ENCODE measurements at places on chromosomes 6 and 20. TPM values are rescaled to one million over a fixed set of nuclear protein-coding genes. Genes with fewer than 3 reads are reported as not detected.
A peak's percentile ranks its signal among the peaks of the same experiment; 100 is the strongest.

DNA sequence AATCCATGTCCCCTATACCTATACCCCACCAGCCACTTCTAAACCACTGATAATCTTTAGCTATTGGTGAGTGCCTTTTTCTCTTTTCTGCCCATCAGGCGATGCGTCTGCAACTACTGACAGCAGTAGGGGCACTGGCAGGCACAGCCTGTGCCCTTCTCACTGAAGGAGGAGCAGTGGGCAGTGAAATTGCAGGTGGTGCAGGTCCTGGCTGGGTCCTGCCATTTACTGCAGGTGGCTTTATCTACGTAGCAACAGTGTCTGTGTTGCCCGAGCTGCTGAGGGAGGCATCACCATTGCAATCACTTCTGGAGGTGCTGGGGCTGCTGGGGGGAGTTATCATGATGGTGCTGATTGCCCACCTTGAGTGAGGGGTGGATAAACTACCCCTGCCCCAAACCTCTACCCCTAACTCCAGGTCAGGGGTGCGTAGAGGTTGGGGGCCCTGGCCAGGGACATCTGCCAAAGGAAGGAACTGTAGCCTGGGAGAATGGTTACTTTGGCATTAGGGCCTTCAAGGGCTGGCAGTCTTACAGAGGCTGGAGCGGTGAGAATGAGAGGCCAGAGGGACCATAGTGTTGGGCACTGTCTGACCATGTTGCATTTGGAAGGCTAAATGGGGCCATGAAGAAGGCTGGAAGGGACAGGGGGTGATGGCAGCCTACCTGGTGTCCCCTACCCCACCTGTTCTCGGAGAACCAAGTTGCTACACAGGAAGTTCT lies 851 bp upstream of the HSD17B8 start:
- no peak for DNase-seq

DNA sequence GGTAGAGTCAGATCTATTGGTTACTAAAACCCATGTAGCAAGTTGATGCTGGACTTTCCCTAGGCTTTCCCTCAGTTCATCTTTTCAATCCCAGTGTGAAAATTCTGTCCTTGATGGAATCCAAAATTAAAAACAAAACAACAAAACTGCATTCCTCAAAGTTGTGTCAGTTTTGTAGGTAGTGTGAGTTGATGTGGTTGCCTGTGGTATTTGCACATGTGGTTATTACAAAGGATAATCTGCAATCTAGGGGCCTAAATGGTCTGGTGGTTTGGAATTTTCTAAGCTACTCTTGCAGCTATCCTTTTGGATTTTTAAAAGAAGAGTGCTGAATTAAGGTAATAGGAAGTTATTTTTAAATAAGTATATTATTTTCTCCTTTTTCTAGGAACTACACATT lies 132.2 kb upstream of the SCGN start:
- no peak for DNase-seq

GRCh38 chr6:33985313-33985751 lies 160.6 kb downstream of the GRM4 start:
- no peak for DNase-seq

GRCh38 chr6:26544473-26544872 lies 6.3 kb downstream of the HMGN4 start:
- no peak for DNase-seq

DNA sequence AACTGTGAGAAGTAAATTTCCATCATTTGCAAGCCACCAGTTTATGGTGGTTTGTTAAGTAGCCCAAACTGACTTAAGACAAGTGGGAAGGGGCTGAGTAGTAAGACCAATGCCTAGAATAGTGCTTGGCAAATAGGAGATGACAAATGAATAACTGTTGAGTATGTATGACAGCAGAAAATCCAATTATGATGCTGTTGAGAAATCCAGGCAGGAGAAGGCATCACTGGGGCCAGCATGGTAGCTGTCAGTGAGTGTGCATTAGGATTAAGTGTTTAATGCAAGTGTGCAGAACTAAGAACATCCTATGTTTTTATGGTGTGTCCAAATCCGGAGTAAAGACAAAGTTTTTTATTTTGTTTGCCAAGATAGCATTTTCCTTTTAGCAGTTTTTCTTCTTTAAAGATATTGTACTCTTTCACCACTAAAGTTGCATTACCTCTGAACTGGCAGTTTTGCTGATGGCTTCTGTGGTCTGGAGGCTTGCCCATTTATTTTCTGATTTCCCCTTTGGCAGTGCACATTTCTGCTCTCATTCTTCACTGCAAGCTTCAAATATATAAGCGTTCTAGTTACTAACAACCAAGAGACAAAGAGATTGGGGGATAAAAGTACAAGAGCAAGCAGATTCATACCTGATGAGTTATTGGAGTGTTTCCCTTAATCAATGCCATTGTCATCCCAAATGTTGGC lies 289.7 kb downstream of the KCNQ5 start:
- DNase-seq, result no peak

DNA sequence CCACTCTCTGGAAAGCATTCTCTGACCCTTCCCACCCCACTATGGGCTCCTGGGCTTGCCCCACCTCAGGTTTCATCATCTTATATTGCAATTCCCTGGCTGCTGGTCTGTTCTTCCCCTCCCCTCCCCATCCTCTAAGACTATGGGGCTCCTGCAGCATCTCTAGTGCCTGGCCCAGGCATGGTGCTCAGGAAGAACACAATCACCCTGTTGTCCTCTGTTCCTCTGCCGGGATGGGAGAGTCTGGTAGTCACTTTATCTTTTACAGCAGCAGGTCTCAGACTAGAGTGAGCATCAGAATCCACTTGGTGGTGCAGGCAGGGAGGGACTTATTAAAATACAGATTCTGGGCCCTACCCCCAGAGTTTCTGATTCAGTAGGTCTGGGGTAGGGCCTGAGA lies 5.0 kb upstream of the LPIN3 start:
- DNase-seq, result no peak

DNA sequence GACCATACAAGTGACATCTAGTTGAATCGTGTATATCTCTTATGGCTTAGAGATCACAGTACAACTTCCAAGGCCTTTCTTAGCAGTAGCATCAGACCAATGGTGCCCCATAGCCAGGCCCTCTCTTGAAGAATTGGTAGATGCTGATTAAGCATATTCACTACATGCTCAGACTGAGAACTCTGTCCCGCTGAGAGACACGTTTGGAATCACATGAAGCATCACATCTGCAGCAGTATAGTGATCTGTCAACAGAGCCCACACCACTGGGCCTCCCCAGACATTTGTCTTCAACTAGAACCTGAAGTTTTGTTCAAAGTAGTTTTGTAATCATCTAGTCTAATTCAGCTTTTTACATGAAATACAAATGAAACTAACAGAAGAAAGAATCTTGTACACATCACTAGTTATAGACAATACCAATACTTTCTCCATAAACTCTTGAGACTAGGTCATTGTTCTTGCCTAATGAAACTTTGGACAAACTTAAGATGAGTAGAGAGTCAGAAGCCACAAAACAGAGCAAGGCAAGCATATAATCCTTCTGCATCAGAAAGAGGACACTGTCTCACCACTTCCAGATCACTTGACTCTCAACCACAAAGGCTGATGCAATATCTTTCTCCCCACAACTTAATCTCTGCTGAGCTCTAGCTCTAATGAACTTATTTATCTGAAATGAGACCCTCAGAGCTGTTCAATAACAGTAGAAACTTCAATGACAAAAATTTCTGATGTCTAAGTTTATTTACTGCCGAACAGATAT lies 182.7 kb downstream of the TBX18 start:
- DNase-seq, result no peak

DNA sequence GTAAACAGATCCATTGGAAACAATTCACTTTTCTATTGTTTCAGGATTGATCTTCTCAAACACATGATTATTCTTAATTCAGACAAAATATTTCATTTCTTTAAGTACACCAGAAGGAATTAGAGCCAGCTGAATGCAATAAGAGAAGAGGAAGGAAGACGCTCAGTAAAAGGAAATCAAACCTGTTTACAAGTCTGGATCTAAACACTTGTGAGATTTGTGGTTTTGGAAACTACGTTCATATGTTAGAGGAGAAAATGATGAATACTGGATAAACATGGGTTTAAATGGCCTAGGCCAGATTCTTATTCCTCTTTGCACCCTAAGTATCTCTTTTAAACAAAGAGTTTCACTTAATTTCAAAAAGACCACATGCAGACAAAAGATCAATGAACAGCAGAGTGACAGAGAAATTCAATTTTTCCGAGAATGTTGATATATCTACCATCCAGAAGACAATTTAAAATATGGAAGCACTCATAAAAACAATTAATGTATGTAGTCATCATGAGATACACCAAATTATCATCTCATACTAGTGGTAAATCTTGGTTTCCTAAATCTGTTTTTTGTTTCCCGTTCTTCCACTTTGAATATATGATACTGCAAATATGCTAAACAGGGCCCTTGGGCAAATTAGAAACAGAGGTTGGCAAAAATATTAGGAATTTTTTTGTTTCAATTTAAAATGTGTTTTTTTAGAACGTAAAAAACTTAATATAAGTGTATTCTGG lies 703.5 kb upstream of the CITED2 start:
- no peak for DNase-seq

Gene ZC3H12D
- total RNA-seq, result 87.1 TPM

GRCh38 chr20:33667676-33668465 lies 1.1 kb downstream of the ACTL10 start:
- peak; percentile 87 for DNase-seq

GRCh38 chr6:142302421-142303175 lies 791 bp downstream of the ADGRG6 start:
- DNase-seq, result no peak

Gene NOX3
- total RNA-seq, result not detected

Gene GRM1
- total RNA-seq, result not detected

Gene HLA-DRA
- 1.9 TPM for total RNA-seq

Gene BHLHE23
- total RNA-seq, result not detected

DNA sequence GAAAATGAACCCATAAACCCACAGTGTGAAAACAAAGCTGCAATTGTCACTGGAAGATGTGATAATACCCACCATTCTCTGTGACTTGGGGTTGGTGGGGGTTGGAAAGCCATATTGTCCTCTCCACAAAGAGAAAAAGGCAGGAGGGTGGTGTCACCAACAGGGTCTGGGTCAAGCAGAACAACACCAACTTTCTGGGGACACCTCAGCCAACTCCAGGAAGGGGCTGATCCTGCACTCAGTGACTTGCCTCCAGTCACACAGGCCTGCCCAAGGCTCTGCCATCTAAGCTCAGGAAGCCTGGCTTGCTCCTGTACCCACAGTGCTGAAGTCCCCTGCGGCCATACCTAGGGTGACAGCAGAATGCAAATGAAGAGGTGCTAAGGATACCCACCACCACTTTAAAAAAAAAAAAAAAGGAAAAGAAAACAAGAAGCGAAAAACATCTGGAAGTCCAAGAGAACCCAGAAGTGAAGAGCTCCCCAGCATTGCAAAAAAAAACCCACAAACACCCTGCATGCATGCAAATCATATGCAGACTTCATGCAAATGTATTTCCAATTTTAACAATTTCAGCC lies 110.6 kb downstream of the PREX1 start:
- no peak for DNase-seq

Gene OR2J3
- total RNA-seq, result not detected

DNA sequence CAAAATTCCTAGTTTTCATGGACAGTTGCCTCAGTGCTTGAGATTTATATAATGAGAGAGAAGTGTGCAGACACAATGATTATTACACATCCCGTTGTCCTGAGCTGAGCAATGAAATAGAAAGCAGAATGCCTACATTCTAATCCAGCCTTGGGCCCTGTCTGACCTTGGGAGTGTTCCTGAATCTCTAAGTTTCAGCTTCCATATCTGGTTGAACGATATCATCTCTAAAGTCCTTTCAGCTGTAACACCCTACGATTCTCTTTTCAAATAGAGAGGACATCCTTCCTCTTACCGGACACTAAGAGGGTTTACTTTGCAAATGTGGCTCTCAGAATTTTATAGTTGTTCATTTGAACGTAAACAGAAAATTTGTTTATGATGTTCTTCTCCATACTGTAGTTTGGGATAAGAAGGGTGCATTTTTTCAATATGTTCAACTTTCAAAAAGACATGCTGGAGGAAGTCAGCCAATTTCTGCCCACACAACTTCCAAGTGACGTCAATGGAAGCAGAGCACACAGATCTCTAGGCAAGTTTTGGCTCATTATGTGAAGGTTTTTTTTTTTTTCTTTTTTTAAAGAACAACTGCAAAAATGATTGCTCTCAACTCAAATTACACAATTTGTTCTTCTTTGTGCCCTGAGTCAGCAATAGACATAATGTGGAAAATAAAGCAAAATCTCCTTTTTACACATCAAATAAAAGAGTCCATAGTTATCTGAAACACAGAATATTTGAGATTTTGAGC lies 50.4 kb downstream of the PDE7B start:
- DNase-seq, result no peak

Gene LGSN
- total RNA-seq, result not detected

Gene RFX6
- not detected for total RNA-seq

Gene TREML1
- not detected for total RNA-seq

GRCh38 chr20:10761232-10761631 lies 87.4 kb upstream of the JAG1 start:
- DNase-seq, result no peak

DNA sequence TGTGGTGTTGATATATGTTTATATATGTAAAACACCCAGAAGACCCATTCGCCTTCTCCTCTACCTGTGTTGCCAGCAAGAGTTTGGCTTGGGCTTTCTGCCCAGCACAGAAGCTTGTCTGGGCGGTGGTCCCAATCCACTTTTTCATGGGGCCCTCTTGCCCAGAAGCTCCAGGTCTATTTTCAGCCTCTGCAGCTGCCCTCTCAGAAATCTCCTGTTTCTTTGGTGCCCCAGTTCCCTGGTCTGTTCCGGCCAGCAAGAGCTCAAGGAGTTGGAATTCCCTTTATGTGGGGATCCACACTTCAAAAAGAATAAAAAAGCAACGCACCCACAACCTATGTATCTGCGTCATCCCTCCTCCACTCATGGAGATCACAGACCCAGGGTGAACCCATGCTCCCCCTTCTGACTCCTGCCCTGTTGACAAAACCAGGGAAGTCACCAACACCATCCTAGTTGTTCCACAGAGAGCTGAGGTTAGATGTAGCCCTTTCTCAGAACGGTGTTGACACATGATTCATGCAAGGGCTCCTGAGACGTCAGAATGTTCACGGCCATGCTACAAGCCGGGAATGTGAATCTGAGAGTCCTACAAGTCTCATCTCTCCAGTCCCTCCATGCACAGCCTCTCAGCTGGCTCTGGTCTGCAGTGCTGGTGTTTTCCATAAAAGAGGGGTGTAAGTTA lies 156.8 kb upstream of the RIN2 start:
- no peak for DNase-seq
